ENCODE measurements at places on chromosomes 7 and 10.

GRCh38 chr7:107680478-107680877 is 19.9 kb downstream of the SLC26A4 start:
- no peak for DNase-seq

- no peak for DNase-seq
Observed at GRCh38 chr10:17423632-17424186, 30.7 kb downstream of the ST8SIA6 start.

GRCh38 chr10:79129361-79129997 is 60.7 kb downstream of the ZMIZ1 start:
- DNase-seq = no peak

GRCh38 chr7:80047032-80047431 is 87.6 kb upstream of the GNAI1 start:
- DNase-seq = no peak

DNA sequence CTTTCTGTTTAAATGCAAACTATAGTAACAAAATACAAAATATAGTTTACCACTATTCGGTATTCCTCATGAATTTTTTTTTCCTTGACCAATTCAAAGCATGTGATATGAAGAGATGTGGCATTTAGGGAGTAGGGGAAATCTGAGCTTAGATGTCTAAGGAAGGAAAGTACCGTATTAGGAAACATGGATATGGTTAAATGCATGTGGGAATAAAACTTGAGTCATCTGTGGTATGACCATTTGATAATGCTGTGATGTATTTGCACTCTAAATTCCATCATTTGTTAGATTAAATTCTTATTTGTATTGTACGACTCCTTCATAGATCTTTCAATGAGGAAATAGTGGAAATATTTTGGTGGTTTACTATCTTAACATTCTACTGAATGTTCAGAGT is 19.7 kb downstream of the AHR start:
- no peak for DNase-seq

- DNase-seq = no peak
Observed at GRCh38 chr7:81260152-81260551, 341.3 kb upstream of the SEMA3C start.

DNA sequence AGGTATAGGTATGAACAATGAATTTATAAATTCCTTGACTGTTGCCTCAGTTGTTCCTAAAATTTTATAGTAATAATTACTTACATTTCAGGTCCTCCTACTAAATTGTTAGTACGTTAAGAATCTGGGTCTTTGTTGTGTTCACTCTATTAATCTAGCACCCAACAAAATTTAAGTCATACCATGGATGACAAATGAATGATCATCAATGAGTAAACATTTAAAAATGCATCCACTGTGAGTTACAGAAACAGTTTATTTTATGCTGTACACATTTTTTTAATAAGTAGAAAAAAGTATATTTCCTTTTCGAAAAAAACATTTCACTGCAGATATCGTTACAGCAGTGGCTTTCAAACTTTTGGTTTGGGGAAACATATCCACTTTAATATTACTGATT is 265.2 kb downstream of the PCLO start:
- no peak for DNase-seq

DNA sequence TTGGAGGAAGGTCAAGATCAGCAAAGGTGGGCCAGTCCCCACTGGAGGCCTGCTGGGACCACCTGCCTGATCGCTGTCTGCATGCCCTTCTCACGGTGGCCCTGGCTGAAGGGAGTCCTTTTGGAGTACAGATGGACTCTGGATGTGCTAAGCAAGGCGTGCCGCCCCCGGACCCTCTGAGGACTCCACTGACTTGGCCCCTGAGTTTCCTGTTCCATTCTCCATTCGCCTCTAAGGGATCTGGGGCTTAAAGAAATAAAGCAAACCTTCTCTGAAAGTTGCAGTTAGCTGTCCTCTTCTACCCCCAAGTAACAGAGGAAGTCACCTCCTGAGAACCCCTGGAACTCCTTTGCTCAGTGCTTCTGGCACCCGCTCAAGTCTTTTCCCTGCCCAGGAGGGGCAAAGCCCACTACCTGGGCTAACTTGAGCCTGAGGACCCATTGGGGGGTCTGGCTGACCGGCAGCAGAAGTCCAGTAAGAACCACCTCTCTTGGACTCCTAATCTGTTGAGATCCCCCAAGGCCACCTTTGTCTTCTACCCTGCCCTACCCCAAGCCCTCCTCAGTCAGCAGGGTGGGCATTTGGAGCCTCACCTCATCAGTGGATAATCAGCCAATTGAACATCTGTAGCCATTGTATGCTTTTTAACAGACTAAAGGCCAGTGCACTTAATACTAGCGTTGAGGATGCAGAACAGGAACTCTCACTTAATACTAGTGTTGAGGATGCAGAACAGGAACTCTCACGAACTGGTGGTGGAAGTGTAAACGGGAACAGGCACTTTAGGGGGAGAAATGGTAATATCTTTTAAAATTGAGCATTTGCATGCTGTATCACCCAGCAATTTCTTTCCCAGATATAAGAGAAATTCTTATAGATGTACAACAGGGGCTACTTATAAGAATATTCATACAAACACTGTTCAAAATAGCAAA is 2.2 kb downstream of the TBATA start:
- no peak for DNase-seq

DNA sequence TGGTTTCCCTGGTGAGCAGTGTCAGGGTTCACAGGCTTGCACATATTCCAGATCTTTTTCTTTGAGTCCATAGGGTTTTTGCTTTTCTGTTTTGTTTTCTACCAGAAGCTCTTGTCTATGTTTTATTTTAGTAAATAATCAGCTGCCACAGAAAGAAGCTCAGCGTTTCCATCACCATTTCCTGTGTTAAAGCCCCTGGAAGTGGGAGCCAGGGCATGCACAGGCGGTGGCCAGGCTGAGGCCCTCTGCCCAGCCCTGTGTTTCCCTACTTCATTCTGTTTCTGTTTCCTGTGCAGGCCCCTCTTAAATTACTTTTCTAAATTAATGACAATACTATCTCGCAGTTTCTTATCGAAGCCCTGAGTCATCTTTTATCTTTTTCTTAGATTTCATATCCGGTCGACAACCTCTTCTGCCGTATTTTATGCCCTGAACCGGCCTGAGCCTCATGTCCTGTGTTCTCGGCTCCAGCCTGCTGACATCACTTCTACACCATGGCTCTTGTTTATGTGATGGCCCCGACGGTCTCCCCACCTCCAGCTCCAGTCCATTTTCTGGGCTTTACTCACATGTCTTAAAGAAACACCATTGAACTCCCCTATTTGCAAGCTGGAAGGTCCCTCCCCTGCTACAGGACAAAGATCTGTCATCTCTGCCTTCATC is 442.2 kb downstream of the TCERG1L start:
- DNase-seq = peak; percentile 55

DNA sequence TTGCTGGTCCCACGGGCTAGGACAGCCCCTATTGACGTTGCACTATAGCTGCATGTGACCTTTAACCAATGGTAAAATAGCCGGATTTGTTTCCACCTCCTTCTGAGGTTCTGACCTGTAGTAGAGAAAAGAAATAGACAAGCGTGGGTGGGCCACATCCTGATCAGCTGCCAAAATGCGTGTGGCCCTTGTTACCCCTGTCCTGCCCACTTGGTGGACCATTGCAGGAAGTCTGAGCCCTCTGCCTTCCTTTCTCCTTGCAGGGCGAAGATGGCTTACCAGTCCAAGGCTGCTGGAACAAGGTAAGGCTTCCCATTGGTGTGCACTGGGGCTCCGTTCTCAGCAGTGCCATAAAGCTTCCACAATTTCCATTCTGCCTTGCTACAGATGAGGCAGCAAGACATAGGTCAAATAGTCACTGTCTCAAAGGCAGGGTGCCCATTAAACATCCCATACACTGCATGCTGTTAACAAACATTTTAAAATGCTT is 95.9 kb upstream of the MACROH2A2 start:
- DNase-seq = peak; percentile 49

- DNase-seq = no peak
Observed at GRCh38 chr10:79146611-79147130, 77.9 kb downstream of the ZMIZ1 start.

GRCh38 chr10:116699471-116700150 is 42.8 kb downstream of the HSPA12A start:
- DNase-seq = no peak

GRCh38 chr10:16612115-16612980 is 90.7 kb upstream of the C1QL3 start:
- no peak for DNase-seq

GRCh38 chr7:44084701-44085100 is 2.4 kb upstream of the POLM start:
- DNase-seq = no peak

- no peak for DNase-seq
Observed at GRCh38 chr10:121157998-121158397, 306.8 kb downstream of the WDR11 start.

- DNase-seq = no peak
Observed at GRCh38 chr10:74898201-74898976, 72.0 kb downstream of the KAT6B start.

- no peak for DNase-seq
Observed at GRCh38 chr10:14751014-14751896, 23.4 kb downstream of the FAM107B start.

DNA sequence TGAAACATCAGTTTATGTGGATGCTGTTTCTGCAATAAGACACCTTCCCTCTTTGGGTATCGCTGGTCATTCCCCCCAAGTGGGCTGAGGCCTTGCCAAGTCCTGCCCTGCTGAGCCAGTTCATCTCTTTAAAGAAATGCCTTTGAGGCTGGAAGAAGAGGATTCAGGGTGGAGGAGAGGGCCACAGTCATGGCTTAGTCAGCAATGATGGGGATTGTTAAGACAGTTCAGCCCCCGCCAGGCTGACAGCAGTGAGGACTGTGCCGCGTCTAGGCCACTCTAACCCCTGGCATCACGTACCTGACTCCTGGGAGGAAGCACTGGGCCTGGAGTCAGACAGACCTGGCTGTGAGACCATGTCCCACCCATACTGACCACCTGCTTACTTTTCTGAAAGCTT is 48.3 kb downstream of the PNLIPRP2 start:
- DNase-seq = no peak

GRCh38 chr10:43196131-43196980 is 58.1 kb downstream of the CSGALNACT2 start:
- DNase-seq = no peak

DNA sequence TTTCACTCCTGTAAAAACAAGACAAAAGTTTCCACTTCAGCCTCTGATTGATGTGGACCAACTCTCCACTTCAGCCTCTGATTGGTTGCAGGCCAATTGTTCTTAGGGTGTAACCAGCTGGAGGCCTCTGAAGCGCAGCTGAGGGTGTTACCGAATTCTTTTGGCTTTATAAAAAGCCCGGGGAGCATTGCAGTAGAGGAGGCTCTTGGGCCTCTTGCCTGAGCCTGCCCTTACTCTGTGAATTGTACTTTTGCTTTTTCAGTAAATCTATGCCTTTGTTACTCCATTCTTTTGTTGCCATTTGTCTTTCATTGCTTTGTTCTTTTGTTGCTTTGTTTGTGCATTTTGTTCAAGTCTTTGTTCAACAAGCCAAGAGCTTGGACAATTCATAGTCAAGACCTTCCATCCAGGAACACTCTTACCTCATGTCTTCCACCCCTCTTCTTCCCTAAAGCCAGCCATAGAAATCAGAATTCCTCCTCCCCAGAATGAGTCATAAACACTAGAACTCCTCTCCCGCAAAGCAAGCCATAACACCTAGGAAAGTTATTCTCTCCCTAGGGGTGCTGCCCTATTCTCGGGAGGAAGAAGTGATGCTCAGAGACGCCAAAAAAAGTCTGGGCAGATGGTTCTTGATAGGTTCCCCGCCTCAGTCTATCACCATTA is 53.5 kb upstream of the ARMC3 start:
- no peak for DNase-seq

DNA sequence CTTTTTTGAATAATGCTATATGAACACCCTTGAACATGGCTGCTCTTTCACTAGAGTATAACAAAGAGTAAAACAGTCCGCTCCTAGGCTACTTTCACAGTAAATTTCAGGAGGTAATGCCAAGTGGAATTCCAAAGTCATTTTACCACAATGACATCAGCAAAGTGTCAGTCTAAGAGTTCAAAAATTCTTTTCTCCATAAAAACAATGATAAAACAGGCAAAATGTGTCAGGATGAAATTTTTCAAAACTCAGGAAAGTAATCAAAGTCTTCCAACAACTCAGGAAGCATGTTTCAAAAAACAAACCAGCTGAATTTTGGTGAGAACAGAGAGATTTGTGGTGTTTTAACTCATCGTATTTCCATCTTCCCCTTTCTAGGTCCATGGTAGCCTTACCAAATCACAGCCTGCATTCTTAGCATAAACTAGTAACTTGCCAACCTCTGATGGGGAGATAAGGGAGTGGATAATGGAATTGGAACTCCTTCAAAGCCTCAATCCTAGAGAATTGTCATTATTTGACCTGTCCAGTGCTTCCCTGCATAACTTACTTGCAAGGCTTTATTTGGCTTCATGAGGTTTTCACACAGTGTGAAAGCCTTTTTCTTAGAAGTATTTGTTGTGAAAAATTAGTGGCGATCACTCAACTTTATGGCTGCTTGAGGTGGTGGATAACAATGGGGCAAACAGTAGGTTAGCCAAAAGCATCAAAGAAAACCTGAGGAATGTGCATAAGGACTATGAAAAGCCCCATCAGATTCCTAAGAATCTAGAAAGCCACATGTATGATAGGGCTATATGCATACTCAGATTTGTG is 302.7 kb downstream of the HDAC9 start:
- no peak for DNase-seq

GRCh38 chr7:92699560-92699959 is 109.4 kb upstream of the FAM133B start:
- DNase-seq = no peak

- DNase-seq = no peak
Observed at GRCh38 chr7:41517771-41518170, 185.1 kb downstream of the INHBA start.

Data from mesenteric fat pad (tissue), 1 donor.